Cortex of kidney (tissue), 1 donor: ENCODE measurements at places on chromosomes 3 and 15.

DNA sequence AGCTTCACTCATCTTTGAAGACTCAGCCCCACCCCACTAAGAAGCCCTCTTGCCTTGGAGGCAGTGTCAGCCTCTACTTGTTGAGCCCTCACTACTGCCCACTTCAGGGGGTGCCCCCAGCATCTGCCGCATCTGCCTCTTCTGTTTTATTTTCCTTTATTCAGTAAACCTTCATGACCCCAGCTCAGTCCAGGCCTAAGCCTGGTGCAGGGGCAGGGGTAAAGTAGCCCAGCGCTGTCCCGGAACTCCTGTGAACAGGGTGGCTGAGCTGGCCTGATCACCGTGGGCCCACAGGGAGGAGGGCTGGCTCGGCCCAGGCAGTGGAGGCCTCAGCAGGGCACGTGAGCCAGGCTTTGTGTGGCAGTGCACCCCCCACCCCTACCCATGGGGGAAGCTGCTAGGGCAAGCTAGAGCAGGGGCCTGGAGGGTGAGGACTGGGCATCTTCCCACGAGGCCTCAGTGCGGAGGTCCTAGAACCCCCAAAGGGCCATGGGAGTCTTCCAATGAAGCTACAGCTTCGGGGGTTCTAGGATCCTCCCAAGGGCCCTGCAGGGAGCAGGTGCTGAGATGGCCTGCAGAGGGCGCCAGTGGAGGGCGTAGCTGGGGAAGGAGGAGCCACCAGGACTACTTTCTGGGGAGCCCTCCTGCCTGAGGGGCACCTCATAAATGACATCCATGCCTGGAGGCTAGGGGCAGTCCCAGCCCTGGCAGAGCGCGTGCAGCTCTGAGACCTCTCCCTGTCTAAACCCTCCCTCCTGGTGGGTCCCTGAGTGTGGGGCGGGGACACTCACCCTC is 36.0 kb downstream of the TSPAN3 start:
- DNase-seq, result no peak

DNA sequence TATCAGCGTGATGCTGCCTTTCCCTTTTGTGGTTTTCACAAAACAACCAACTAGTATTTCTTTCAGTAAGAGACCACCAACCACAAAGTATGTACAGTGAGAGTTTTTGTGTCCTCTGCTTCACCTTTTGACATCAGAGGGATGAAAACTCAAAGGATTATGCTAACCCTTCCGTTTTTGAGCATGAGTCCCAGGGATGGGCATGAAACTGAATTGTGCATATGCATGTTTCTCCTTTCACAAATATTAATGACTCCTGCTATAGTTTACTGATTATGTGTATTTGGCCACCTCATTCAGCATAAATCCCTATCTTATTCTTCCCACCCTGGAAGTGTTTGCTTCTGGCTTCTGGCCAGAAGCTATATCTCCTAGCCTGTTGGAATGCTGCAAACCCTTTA is 59.2 kb downstream of the RSRC1 start:
- no peak for DNase-seq

DNA sequence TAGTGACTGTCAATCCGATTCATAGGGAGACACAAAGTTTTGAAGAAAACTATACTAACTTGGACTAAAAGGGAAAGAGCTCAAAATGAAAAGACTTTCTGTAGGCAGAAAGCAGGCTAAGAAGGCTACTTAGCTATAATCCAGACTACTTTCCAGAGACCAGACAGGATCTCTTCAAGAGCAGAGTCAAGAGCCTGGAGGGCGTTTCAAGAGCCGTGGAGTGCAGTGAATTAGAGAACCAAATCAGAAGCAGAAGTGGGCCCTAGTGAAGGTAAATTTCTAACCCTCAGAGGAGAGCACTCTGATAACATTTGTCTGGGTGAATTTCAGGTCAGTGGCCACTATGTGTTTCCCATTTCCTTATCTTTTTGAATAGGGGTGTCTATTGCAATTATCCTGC is 76.4 kb downstream of the CGGBP1 start:
- DNase-seq, result no peak

- no peak for DNase-seq
These were observed 69.6 kb downstream of the CHSY1 start for GRCh38 chr15:101182215-101182614.
